ENCODE measurements at places on chromosomes 16 and 17.

DNA sequence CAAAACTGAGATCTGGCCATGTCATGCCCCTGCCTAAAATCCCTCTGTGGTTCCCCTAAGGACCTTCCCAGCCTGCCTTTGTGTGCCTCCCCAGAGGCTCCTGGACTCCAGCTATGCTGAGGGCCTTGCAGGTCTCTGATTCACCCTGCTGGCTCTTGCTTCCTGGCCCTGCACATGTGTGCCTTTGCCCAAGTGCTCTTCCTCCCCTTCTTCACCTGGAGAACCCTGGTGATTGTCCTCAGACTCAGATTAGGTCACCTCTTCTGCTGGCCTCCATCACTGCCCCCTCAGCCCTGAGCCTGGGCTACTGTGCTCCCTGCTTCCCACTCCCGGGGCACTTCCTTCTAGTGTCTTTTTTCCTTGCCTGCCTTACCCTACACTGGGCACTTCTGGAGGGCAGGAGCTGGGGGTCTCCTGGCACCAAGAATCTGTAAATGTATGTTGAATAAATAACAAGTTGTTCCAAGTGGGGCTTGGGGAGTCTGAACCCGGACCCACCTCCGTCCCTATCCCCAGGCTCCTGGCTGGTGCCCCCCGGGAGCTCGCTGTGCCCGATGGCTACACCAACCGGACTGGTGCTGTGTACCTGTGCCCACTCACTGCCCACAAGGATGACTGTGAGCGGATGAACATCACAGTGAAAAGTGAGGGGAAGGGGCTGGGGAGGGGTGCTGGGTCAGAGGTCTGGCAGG lies 7.8 kb downstream of the ITGA3 start:
- no peak for DNase-seq

DNA sequence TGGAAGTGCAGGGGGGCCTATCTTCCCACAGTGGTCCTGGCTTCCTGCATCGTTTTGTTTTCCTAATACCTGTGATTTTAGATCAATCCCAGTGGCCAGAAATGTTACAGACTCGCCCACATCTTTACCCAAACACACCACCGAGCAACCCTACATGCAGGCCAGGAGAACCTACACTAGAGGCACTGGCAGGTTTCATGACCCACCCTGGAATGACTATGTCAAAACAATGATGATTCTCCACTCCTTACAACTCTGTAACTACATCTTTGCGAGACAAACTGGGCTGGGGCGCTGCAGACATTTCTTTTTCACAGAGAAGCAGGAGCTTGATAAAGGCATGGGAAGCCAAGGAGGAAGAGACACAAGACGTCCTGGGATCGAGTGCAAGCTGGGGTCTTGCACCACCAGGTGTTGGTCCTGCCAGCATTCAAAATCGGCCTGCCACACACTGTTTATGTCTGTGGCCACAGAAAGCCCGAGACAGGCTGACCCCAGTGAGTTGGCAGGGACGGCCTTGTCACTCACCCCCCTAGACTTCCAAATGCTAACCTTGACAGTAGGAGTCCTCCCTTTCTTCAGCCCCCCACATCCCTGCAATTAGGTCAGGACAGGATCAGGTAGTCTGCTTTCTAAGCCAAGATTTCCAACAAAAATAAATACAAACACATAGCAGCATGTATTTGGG lies 32.5 kb downstream of the UBE2O start:
- DNase-seq = no peak

GRCh38 chr16:63067141-63067540 lies 1030.9 kb upstream of the CDH8 start:
- no peak for DNase-seq

- DNase-seq = no peak
Observed at GRCh38 chr17:82756166-82756565, 4.3 kb downstream of the TBCD start.

DNA sequence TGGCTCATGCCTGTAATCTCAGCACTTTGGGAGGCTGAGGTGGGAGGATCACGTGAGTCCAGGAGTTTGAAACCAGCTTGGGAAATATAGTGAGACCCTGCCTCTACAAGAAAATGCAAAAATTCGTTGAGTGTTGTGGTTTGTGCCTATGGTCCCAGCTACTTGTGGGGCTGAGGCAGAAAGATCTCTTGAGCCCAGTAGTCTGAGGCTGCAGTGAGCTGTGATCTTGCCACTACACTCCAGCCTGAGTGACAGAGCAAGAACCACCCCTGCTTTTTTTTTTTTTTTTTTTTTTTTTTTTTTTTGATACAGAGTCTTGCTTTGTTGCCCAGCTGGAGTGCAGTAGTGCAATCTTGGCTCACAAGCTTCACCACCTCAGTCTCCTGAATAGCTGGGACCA lies 34.0 kb downstream of the ITGB3 start:
- no peak for DNase-seq

GRCh38 chr16:80744856-80745255 lies 59.5 kb downstream of the CDYL2 start:
- peak; percentile 29 for DNase-seq

DNA sequence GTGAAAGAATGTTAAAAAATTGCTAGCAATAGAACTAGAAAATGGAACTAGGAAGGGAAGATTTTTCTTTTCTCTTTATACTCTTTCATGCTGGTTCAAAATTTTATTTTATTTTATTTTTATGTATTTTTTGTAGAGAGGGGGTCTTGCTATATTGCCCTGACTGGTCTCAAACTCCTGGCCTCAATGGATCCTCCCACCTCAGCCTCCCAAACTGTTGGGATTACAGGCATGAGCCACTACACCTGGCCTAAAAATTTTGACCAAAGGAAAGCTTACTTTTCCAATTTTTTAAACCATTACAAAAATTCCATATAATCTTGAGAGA lies 10.0 kb upstream of the TERF2 start:
- no peak for DNase-seq

DNA sequence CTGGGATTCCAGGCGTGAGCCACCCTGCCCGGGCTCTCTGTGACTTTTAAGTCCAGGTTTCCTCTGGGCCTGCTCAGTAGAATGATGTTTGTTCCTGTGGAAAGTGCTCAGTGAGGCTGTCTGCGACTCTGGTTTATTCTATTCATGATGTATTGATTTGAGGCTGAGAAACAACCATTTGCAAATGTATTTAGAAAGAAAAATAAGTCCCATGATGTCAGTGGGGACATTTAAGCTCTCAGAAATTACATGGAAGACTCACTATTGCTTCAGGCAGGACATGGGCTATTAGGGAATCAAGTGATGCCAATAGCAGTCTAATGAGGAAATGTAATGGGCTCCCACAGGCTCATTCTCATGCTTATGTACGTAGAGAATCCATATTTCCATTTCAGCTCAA lies 22.2 kb upstream of the KCNG4 start:
- no peak for DNase-seq

DNA sequence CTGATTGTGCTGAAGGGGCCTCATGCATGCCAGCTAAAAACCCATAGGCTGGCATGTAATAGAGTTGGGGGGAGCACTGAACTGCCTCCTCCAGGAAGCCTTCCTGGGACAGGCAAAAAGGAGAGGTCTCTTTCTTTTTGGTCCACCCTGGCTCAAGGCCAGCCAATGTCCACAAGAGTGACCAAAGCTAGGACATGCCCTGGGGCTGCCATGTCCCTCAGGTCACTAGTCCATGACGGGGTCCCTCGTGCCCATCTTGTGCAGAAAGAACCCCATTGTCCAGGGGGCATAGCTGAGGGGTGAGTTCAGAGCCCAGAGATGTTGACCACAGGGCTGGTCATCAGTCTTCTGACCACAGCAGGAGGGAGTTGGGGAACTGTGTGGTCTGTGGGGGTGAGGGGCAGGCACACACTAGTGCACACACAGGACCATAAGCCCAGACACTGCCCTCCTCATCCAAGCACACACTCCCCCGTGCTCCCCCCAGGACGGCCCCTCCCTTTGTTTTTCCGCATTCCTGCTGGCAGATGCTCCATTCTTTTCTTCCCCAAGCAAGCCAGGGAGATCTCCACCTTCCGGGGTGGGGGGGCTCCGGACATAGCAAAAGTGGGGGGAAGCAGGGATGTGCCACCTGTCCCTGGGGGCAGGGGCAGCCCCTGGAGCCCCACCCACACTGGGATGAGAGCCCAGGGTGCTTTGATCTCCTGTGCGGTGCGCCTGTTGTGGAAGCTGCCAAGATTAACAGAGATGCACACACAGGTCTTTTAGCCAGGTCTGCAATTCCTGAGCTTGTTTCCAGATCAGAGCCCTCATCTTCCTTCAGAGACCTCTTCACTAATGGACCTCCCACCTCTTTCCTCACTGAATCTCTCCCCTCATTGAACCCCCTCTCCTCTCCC lies 25.2 kb upstream of the PHB1 start:
- DNase-seq = peak; percentile 3

GRCh38 chr16:27066668-27067537 lies at the start of gene C16orf82:
TSS of gene C16orf82 (plus strand) at chr16:27066927.
- DNase-seq = no peak

DNA sequence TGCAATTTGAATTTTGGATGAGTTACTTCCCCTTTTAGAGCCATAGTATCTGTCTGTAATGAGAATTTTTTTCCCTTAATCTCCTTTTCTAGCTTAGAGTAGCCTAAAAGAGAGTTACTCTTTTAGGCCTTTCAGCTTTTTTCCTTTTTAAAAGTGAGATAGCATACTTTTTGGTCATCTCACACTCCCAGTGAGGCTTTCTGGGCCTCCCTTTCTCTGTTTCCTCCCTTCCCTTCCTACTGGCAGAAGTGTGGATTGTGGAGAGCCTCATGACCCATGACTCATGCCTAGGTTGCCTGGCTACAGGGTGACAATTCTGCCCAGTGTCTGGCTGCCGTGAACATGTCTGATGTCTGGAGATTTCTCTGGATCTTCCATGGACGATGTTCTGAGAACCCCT lies 15.2 kb downstream of the KRT23 start:
- no peak for DNase-seq

DNA sequence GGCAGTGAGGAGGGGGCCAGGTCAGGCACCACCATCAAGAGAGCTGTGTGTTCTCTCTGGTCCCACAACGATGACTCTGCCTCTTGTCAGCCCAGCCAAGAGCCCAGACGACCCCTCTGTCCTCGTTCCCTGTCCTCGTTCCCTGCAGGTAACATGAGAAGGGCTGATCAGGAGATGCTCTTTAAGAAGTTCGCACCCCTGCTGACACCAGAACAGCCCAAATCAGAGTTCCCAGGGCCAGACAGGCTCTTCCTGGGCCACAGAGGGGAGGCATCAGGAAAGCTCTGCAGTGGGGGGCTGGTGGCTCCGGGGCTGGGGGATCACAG lies 13.5 kb upstream of the DNAI2 start:
- no peak for DNase-seq

DNA sequence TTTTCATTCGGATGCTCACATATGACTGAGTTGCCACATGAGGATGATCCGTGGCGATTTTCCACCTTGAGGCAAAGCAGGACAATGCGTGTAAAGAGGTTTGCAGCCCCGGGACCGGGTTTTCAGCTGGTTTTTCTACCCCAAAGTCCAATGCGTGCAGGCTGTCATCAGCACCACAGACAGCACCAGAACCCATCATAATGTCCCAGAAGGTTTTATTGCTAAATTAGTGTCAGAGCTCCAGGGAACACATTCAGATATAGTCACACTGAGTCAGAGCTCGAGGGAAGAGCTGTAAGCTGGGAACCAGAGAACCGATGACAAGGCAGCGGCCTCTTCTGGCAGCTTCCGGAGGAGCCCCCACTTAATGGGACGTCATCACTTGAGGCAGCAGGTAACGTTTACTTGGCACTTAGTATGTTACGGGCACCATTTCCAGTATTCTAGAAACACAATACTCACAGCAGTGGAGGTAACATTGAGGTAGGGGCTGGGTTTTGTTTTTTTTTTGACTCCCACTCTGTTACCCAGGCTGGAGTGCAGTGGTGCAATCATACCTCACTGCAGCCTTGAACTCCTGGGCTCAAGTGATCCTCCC lies 8.9 kb upstream of the NAGPA start:
- no peak for DNase-seq
